ENCODE measurements at places on chromosomes 2 and 18. TPM values are rescaled to one million over a fixed set of nuclear protein-coding genes. Genes with fewer than 3 reads are reported as not detected.
A peak's percentile ranks its signal among the peaks of the same experiment; 100 is the strongest.

- H3K27me3 ChIP-seq, result no peaks in the 10 kb centered on the region
- no peaks in the 10 kb centered on the region for H3K36me3 ChIP-seq
- no peaks in the 10 kb centered on the region for H3K4me1 ChIP-seq
- no peak for DNase-seq
- H3K4me3 ChIP-seq, result no peak overlapping the region
Measured at GRCh38 chr2:200430017-200430416, 79.9 kb downstream of the KCTD18 start.

Gene BBS5
- 17.2 TPM for total RNA-seq

DNA sequence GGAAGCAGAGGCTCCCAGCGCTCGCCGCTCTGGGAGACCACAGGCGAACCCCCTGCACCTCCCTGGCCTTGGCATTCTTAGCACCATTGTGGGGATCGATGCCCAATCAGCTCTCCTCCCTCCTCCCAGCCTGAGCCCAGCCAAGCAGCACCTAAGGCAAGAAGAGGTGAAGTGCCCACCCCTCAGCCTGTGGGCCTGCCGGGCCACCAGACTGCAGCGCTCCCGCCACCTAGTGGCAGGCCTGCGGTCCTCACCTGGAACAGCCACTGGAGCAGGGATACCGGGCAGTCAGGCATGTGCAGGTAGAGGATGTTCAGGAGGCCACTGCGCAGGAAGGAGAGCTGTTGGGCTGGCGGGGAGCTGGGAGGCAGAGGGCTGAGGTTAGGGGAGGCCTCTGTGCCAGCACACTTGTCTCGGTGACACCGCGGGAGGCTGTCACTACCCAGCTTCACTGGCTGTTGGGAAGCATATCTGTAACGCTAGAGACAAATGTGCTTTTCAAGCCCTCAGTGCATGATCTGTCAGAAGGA lies 35.2 kb downstream of the FAM178B start:
- no peaks in the 10 kb centered on the region for H3K36me3 ChIP-seq
- H3K27me3 ChIP-seq, result no peaks in the 10 kb centered on the region
- peak overlapping the region; percentile 6 for H3K27ac ChIP-seq
- no peak overlapping the region for H3K4me3 ChIP-seq
- DNase-seq, result peak; percentile 79

DNA sequence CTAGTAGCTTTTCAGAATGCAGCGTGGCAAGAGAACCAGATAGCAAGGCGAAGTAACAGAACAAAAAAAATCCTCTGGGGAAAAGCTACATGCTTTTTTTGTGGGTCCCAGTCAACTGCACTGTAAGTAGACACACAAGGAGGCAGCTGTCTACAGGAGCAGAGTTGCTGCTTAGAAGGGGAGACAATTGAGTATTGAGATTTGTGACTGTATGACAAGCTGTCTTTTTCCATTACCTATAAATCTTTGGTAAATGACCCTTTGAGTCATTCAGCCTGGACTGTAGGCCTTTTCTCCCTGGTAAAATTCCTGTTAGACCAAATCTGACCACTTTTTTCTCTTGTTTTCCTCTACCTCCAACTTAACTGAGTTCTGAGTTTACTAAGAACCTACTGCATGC lies 144.1 kb upstream of the FOSL2 start:
- no peaks in the 10 kb centered on the region for H3K36me3 ChIP-seq
- H3K27ac ChIP-seq, result no peak overlapping the region
- DNase-seq, result no peak
- no peaks in the 10 kb centered on the region for H3K27me3 ChIP-seq
- H3K4me3 ChIP-seq, result no peak overlapping the region

DNA sequence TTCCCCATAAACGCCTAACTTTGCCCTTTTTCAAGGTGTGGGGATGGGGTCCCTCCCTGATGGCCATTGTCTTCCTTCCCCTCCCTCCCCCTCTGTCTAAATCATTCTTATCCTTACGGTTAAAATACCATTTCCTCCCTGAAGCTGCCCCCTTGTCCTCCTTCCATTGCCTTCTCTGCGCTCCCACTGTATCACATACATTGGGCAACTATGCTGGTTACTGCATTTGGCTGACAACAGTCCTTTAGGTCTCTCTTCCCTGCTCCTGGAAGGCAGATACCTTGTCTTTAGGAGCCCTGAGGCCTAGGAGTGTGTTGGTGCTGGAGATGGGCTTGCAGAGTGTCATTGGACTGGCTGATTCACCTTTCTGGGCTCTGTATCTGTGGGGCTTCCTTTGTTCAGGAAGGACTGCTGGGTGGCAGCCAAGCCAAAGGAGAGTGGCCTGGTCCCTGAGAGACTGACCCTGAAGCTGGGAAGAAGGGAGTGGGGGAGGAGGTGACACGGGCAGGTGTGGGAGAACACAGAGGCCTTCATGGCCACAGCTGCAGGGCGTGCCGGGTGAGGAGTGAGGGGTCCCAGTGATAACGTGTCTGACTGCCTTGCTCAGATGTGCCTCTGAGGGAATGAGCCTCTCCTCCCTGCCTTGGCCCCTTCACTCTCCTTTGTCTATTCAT lies 2.2 kb downstream of the WNT6 start:
- no peaks in the 10 kb centered on the region for H3K36me3 ChIP-seq
- H3K4me1 ChIP-seq, result peaks cover 5% of the 10 kb centered on the region
- no peaks in the 10 kb centered on the region for H3K27me3 ChIP-seq

Gene SLC23A3
- 0.84 TPM for total RNA-seq

DNA sequence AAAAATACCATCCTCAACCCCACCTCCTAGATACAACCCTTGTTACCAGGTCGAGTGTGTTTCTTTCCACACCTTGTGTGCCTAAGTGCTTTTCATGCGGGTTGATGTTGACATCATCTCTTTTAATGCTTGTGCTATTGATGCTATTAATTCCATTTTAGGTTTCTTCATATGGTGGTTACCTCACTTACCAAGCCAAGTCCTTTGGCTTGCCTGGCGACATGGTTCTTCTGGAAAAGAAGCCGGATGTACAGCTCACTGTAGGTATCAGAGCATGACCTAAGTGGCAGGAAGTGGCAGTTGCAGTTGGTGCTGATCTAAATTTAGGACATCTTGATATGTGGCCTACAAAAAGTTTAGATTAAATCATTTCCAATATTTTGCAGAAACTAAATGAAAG lies 149.9 kb upstream of the TTC39C start:
- no peaks in the 10 kb centered on the region for H3K36me3 ChIP-seq
- no peaks in the 10 kb centered on the region for H3K4me1 ChIP-seq
- no peaks in the 10 kb centered on the region for H3K27me3 ChIP-seq

Gene ZSWIM2
- not detected for total RNA-seq

Gene CPLX4
- not detected for total RNA-seq

Gene KCNK3
- total RNA-seq, result 1.9 TPM

Gene SCYGR4
- total RNA-seq, result not detected

DNA sequence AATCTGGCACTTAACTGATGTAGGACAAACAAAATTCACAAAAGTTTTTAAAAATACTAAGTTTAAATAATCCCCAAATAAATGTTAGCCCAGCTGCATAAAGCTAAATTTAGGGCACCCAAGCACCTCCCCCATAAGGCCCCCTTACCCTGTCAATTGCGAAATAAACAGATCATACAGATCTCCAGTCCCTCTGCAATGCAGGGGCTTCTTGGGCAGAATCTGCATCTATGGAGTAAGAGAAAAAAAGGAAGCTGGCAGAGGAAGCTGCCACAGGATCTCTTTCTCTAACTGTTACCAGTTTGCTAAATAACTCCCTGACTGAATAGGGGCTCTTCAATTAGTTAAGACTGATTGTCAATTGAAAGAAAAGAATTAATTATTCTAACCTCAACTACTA lies 117.7 kb downstream of the MEMO1 start:
- DNase-seq, result no peak
- no peak overlapping the region for H3K4me3 ChIP-seq
- no peaks in the 10 kb centered on the region for H3K4me1 ChIP-seq

- no peak for DNase-seq
- no peak overlapping the region for H3K4me3 ChIP-seq
- no peak overlapping the region for H3K27ac ChIP-seq
- no peaks in the 10 kb centered on the region for H3K36me3 ChIP-seq
- no peaks in the 10 kb centered on the region for H3K27me3 ChIP-seq
Measured at GRCh38 chr2:136527560-136527959, 237.8 kb upstream of the THSD7B start.

GRCh38 chr18:45788861-45789260 lies 36.6 kb upstream of the SIGLEC15 start:
- no peaks in the 10 kb centered on the region for H3K4me1 ChIP-seq
- no peak for DNase-seq
- H3K27ac ChIP-seq, result no peak overlapping the region
- no peaks in the 10 kb centered on the region for H3K36me3 ChIP-seq

DNA sequence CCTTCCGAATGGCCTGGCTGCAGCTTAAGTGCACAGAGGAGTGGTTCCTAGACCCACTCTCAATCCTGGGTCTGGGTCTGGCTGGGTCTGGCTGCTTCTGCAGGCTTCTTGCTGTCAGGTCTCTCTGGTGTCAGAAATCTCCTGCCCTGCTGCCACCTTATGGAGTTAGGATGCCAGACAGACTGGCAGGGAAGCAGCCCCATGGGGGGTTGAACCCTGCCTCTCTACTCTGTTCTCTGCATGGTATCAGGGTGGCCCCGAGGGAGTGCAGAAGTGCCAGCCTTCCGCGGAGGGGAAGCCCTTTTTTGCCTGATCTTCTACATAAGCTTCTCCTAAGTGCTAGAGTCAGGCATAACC lies 89.4 kb downstream of the ZCCHC2 start:
- H3K27ac ChIP-seq, result no peak overlapping the region
- H3K27me3 ChIP-seq, result no peaks in the 10 kb centered on the region
- H3K36me3 ChIP-seq, result no peaks in the 10 kb centered on the region
- DNase-seq, result no peak
- H3K4me1 ChIP-seq, result peaks cover 6% of the 10 kb centered on the region
- H3K4me3 ChIP-seq, result no peak overlapping the region

- H3K27me3 ChIP-seq, result no peaks in the 10 kb centered on the region
- H3K4me3 ChIP-seq, result no peak overlapping the region
- no peaks in the 10 kb centered on the region for H3K36me3 ChIP-seq
- H3K4me1 ChIP-seq, result no peaks in the 10 kb centered on the region
Measured at GRCh38 chr2:133369901-133370658, 198.2 kb downstream of the NCKAP5 start.
